Activated naive CD8-positive, alpha-beta T cell treated with anti-CD3 and anti-CD28 coated beads, Interleukin-2, amount 50 U/mL, for 16 hours (primary cell): ENCODE measurements at places on chromosomes 2 and 18.

DNA sequence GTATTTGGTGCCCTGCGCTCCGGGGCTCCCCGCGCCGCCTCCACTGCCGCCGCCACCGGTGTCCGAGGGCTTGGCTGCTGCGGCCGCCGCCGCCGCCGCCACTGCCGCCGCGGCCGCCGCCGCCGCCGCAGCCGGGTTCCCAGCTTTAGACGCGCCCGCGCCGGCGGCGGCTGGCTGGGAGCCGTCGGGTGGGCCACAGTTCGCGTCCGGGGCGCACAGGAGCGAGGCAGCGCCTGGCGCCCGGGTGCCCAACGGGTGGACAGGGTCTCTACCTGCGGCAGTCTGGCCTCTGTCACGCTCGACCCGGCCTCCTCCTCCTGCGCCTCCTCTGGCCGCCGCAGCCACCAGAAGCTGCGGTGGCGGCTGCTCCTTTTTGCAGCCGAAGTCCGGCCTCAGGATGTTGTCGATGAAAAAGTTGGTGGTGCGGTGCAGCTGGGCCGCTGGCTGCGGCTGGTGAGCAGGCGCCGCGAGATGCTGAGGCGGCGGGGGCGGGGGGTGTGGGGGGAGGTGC, 951 bp downstream of the EN1 start:
- no peak for DNase-seq

DNA sequence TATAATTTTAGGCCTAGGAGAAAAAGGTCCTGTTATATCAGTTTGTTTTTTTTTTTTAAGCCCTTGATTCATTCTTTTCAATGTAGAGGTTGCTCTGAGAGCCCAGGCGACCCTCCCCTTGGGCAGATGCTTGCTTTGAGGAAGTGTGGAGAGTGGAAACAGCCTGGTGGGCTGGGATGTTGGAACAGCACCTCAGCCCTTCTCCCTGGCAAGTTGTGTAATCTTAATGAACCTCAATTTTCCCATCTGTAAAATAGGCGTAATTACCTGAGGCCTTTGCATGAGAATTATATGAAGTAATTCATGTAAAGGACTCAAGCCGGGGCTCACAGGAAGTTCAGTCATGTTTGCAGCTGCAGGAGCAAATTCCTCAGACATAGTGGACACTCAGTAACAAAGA, 49.7 kb upstream of the POMC start:
- DNase-seq: no peak

- DNase-seq: no peak
Measured at GRCh38 chr2:16663121-16663905, 2.3 kb downstream of the CYRIA start.

DNA sequence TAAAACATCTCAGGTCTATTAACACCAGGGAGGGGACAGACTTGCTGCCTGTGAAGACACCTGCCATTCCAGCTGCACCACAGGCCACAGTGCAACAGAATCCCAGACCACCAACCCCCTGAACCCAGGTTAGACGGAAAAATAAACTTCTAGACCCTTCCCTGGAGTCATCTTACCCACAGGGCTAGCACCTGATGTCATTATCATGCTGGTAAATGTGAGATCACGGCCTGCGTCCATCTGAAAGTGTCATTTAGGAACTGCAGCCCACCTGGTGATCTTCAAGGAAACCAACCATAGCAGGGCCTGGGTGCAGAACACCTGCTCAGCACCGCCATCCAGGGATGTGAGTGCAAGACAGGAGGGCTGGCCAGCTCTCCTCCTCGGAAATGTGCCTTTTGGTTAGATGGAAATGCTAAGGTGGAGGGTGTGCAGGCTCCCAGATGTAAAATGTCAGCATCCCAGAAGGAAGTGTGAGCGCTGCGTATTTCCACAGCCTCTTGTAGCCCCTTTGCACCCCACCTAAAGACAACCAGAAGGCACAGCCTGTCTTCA, 80.8 kb downstream of the PTGR3 start:
- DNase-seq: no peak

- no peak for DNase-seq
Measured at GRCh38 chr2:4745056-4745991, 946.9 kb upstream of the SOX11 start.

GRCh38 chr18:27061488-27062095, 123.5 kb downstream of the CHST9 start:
- no peak for DNase-seq

GRCh38 chr2:75621228-75621627, 25.4 kb upstream of the MRPL19 start:
- DNase-seq: no peak

- no peak for DNase-seq
Measured at GRCh38 chr18:25883091-25883490, 207.3 kb downstream of the SS18 start.

- no peak for DNase-seq
Measured at GRCh38 chr18:68925268-68925667, 127.4 kb downstream of the CCDC102B start.

DNA sequence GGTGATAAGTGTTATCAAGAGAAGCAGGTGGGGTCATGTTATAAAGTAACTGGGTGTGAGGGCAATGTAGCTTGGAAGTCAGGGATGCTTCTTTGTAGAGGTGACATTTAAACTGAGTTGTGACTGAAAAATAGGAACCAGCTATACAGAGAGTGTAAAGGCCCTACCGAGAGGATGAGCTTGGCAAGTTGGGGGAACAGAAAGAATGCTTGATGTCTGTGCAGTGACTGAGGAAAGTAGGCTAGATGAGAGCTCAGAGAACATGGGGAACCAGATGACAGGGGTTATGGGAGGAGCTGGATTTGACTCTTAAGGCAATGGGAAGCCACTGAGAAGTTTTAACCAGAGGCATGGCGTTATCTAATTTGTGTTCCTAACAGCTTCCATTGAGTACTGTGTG, 115.3 kb downstream of the DOCK10 start:
- DNase-seq: no peak

DNA sequence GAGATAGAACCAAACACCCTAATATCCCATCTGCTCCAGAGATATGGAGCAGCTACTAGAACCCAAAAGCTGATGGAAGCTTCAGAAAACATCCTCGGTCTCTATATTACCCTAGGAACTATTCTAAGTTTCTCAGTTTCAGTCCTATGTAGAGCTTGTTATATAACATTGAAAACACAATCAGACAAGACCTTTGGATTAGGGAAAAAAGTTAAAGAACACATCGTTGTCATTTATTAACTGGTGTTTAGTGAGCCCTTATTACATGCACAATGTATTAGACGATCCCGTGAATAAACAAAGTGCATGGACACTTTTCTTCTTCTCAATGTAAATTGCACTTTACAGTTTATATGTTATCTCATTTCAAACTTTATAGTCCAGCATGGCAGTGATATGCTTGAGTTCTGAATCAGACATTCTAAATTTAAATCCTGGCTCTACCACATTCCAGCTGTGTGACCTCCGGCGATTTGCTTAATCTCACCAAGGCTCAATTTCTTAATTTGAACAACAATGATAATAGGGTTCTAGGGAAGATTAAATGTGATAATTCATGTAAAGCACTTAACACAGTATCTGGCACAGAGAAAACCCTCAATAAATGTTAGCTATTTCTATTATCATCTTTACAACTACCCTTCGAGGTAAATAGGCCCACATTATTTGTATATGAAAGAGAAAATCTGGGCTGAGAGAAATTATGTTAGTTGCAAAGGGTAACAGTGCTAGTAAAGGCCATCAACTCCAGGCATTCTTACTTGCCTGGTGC, 83.6 kb upstream of the PIK3C3 start:
- no peak for DNase-seq

DNA sequence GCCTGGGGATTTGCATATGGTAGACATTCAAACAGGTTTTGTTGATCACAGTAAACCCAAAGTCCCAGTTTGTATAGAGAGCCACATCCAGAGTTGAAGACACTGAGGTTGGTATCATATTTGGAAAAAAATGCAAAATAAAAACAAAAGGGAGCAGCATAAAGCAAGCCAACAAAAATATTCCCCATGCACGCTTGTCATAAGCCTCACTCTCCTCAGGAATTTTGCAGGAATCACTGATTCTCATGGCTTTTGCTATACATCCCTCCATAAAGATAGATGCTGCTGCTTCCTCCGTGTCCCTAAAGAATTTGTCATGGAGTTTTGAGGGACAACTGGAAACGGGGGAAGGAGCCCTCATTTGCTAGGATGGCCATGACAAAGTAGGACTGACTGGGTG, 108.8 kb upstream of the TCF4 start:
- no peak for DNase-seq

- no peak for DNase-seq
Measured at GRCh38 chr2:71578767-71579342, 125.5 kb downstream of the DYSF start.

DNA sequence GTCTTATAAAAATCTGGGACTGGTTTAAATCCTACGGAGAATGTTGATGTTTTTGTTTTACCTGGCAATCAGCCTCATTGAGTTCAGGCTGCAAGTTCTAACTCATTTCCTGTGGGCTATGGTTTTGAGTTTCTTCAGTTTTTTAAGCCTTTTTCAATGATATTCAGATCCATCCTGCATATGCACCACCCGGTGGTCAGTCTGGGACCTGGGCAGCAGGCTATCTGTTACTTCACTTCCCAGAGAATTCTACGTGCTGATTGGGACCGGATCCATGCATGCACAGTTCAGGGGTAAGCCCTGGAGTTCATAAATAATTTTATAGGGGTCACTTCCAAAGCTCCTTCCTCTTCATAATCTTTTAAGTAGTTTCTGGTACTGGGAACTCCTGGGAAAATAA, 339.2 kb upstream of the HNRNPA3 start:
- no peak for DNase-seq

- no peak for DNase-seq
Measured at GRCh38 chr2:84854850-84855249, 26.0 kb downstream of the TRABD2A start.

- DNase-seq: no peak
Measured at GRCh38 chr2:10151462-10151861, 28.9 kb downstream of the RRM2 start.

DNA sequence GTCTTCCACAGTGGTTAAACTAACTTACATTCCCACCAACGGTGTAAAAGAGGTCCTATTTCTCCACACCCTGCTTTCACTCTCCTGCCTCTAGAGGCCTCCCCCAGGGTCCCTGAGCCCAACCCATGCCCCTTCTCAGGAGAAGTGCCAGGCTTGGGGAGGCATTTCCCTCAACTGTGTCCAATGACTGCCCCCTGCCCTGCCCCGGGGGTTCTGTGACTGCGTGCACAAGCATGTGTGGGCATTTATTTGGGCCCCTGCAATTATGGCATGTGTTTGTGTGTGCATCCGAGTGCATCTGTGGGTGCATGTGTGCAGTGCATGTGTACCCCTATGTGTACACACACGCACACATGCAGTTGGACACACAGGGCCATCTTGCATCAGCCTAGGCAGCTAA, 57.3 kb downstream of the INHBB start:
- DNase-seq: no peak

- DNase-seq: no peak
Measured at GRCh38 chr18:70672581-70672980, 383.7 kb downstream of the SOCS6 start.

- peak; percentile 5 for DNase-seq
Measured at GRCh38 chr2:134217924-134218323, 35.9 kb upstream of the MGAT5 start.

DNA sequence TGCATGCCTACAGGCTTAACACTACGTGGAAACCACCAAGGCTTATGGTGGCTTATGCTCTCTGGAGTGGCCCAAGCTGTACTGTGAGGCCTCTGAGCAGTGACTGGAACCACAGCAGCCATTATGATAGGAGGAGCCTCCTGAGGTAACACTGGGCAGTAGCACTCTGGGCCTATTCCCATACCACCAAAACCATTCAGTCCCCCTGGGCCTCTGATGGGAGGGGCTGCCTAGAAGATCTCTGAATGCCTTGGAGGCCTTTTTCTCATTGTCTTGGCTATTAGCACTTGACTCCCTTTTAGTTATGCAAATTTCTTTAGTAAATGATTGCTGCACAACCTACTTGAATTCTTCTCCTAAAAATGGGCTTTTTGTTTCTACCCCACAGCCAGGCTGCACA, 985.0 kb downstream of the DPP10 start:
- DNase-seq: no peak

- no peak for DNase-seq
Measured at GRCh38 chr2:204794624-204795023, 249.3 kb downstream of the PARD3B start.

- no peak for DNase-seq
Measured at GRCh38 chr18:31429623-31430022, 17.9 kb upstream of the DSG3 start.

GRCh38 chr18:2173486-2173885, 397.8 kb downstream of the METTL4 start:
- no peak for DNase-seq

GRCh38 chr2:234251326-234252271, 201.1 kb downstream of the SPP2 start:
- DNase-seq: no peak

- DNase-seq: no peak
Measured at GRCh38 chr2:204706939-204707338, 161.7 kb downstream of the PARD3B start.

DNA sequence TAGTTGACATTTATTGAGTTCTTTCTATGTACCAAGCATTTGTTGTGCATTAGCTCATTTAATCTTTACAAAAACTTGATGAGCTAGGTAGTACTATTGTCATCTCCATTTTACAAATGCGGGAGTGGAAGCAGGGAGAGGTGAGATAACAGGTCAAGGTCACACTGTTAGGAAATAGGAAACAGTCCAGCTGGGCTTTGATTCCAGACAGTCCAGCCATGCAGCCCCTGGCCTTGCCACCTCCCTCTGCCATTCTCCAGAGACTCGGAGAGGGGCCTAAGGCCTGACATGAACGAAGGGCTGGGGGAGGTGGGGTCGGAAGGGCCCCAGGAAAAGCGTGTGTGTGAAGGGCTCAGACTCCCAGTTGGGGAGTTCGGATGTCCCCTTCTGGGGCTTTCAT, 55.6 kb downstream of the ODC1 start:
- DNase-seq: no peak

GRCh38 chr2:19887510-19887909, 14.3 kb downstream of the TTC32 start:
- no peak for DNase-seq

GRCh38 chr2:110854355-110855081, 122.1 kb downstream of the ACOXL start:
- DNase-seq: no peak

DNA sequence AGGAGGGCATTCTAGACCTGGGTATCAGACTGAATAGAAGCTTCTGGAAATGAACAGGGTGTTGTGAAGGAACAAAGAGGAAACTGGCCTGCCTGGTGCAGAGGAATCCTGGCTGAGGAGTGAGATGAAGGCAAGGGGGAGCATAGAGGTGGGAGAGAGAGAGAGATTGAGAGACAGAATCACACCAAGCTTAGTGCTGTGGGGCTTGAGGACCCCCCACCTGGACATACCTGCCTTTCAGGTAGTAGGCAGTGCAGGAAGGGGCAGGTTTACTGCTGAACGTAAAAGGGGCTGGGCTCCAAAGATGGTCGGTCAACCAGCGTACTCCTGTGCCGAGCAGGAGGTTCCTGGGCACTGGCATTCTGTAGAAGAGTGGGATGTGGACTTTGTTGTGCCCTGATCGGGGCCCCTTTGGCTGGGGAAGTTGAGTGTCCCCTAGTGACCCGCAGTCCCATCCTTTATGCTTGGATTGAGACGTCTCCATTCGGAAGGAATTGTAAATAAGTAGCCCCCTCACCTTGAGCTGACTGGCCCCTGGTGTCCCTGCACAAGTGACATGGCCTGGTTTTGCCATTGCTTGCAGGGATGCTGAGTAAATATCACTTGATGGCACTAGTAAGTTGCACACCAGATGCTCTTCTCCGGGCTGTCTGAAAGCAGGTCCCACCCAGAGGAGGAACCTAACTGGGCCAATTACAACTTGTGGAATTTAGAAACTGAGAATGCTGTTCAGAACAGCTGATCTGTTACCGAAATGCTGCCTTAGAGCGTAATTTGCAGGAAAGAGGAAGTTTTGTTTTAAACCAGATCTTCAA, 1.4 kb downstream of the UBE2F start:
- DNase-seq: no peak
